ENCODE measurements at places on chromosomes 12 and 14. TPM values are rescaled to one million over a fixed set of nuclear protein-coding genes. Genes with fewer than 3 reads are reported as not detected.

KCNMB4 gene
- 0.15 TPM for total RNA-seq

PRPH gene
- not detected for total RNA-seq

RAPGEF3 gene
- total RNA-seq: 0.56 TPM

ABHD4 gene
- 18.6 TPM for total RNA-seq

AQP2 gene
- total RNA-seq: not detected

All from T-helper 1 cell treated with Interleukin-12 subunit alpha and Interleukin-12 subunit beta and Interleukin-4 antibody, amounts not matched to agents 30 ng/mL and 1 ng/mL, for 36 hours (primary cell).